Astrocyte (in vitro differentiated cells and primary cell): ENCODE measurements at places on chromosomes 6 and 20. TPM values are rescaled to one million over a fixed set of nuclear protein-coding genes. Genes with fewer than 3 reads are reported as not detected.
A peak's percentile ranks its signal among the peaks of the same experiment; 100 is the strongest.

DNA sequence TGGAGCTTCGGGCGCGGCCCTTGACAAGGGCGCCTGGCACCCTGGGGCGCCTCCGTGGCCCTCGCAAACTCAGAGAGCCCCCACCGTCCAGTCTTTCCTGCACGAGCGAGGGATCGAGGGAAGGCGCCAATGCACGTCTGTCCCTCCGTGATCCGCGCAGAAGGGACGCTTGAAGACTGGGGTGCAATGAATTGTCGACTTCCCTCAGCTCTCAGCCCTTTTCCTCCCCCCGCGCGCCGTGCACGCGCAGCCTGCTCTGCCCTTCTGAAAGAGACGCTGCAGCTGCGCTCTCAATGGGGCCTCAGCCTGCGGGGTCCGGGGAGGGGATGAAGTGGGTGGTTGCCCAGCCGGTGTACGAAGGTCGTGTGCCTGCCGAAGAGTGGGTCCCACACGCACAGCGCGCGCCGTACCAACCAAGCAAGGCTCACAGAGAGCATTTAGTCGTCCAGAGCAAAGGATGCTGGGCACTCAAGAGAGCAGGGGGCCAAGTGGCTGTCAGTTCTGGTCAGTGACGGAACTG lies 5.5 kb upstream of the SOX4 start:
- DNase-seq = peak; percentile 66
- H3K4me3 ChIP-seq = peak overlapping the region; percentile 85
- no peaks in the 10 kb centered on the region for H3K36me3 ChIP-seq
- no peaks in the 10 kb centered on the region for H3K27me3 ChIP-seq
- H3K27ac ChIP-seq = peak overlapping the region; percentile 86

- H3K4me1 ChIP-seq = peaks cover 13% of the 10 kb centered on the region
- DNase-seq = no peak
- H3K36me3 ChIP-seq = peaks cover 5% of the 10 kb centered on the region
- no peak overlapping the region for H3K27ac ChIP-seq
- no peaks in the 10 kb centered on the region for H3K27me3 ChIP-seq
These were observed 881 bp downstream of the SFT2D1 start for GRCh38 chr6:166341464-166341863.

- H3K27me3 ChIP-seq = no peaks in the 10 kb centered on the region
- H3K27ac ChIP-seq = no peak overlapping the region
- no peak overlapping the region for H3K4me3 ChIP-seq
- no peak for DNase-seq
- H3K4me1 ChIP-seq = no peaks in the 10 kb centered on the region
These were observed 52.2 kb upstream of the SLC22A1 start for GRCh38 chr6:160069459-160069858.

- no peaks in the 10 kb centered on the region for H3K27me3 ChIP-seq
- peaks cover 12% of the 10 kb centered on the region for H3K4me1 ChIP-seq
- no peak overlapping the region for H3K4me3 ChIP-seq
- no peak overlapping the region for H3K27ac ChIP-seq
- H3K36me3 ChIP-seq = no peaks in the 10 kb centered on the region
These were observed 42.2 kb upstream of the UST start for GRCh38 chr6:148704400-148705246.

DNA sequence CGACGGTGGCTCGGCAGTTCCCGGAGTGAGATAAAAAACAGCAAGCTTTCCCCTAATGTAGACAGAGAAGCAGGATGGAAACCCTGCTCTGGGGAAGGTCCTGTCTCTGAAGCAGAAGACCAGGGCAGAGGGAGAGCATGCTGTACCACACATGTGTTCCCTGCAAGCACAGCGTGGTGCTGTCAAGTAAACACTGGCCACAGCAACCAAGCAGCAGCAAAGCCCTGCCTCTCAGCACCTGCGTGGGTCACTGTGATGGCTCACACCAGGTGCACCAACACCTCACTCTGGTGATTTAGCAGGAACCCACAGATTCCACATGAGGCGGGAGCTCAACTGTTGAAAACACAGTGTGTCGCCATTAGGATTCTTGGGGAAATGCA lies 65.2 kb upstream of the TXNDC5 start:
- H3K36me3 ChIP-seq = no peaks in the 10 kb centered on the region
- no peak for DNase-seq
- H3K4me3 ChIP-seq = no peak overlapping the region
- no peaks in the 10 kb centered on the region for H3K27me3 ChIP-seq
- no peak overlapping the region for H3K27ac ChIP-seq

- H3K27ac ChIP-seq = no peak overlapping the region
- H3K4me1 ChIP-seq = no peaks in the 10 kb centered on the region
- DNase-seq = no peak
- H3K4me3 ChIP-seq = no peak overlapping the region
- peaks cover 2% of the 10 kb centered on the region for H3K27me3 ChIP-seq
These were observed 1.9 kb upstream of the ZNF831 start for GRCh38 chr20:59161721-59162120.

DNA sequence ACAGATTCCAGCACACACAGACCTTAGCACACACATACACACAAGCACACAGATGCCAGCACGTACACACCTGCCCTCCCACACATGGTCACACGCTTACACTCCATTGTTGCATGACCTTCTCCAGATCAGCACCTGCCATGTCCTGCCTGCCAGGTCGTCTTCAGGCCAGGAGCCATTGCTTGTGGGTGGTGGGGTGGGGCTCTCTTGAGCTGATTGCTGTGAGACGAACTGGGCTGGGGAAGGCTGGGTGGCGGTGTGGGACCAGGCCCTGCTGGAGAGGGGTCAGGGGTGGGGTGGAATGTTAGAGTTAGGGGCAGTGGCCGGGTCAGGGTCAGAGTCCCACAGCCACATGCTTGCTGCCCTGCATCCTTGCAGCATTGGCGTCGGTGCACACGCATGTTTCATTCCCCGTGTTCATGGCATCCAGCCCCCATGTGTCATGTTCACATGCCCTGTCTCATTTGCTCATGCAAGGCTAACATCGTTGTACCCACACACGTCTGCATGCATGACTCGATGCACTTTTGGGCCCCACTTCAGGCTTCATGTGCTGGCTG lies 6.5 kb upstream of the NPBWR2 start:
- no peaks in the 10 kb centered on the region for H3K36me3 ChIP-seq
- H3K4me3 ChIP-seq = no peak overlapping the region
- DNase-seq = no peak
- no peaks in the 10 kb centered on the region for H3K4me1 ChIP-seq
- no peak overlapping the region for H3K27ac ChIP-seq

The EPPIN gene
- total RNA-seq = not detected in 2 replicates

The RNF144B gene
- total RNA-seq = 3.6 and 7.2 TPM in 2 replicates

The SCRT2 gene
- total RNA-seq = not detected in 2 replicates

The SMIM28 gene
- total RNA-seq = not detected in 2 replicates

The GPR6 gene
- total RNA-seq = not detected in 2 replicates

The HLA-DQB2 gene
- not detected in 2 replicates for total RNA-seq

The ZSCAN31 gene
- 1.1 and 1.6 TPM in 2 replicates for total RNA-seq

The DAAM2 gene
- 38.4 and 50.3 TPM in 2 replicates for total RNA-seq

The ADGRG6 gene
- 89.2 and 98.2 TPM in 2 replicates for total RNA-seq

The ZNF391 gene
- 6.0 and 7.2 TPM in 2 replicates for total RNA-seq
